ENCODE measurements at places on chromosomes 13 and 19.

DNA sequence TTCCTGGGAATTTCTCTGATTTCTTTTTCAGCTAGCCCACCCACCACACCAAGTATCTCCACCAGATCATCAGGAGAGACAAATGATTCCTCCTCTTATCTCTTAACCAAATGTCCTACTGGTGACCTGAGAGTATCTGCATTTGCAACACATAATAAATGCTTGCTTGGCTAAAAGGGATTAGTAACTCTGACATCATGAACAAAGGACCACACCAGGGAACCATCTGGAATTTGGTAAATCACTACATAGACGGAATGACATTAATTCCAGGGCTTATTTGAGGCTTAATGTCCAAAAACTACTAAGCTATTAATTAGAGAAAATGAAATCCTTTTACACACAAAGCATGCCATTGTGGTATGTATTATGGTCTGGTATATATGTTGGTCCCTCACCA, 139.0 kb downstream of the RAP2A start:
- no peak overlapping the region for H3K4me3 ChIP-seq
- no peaks in the 10 kb centered on the region for H3K27me3 ChIP-seq
- no peak for DNase-seq
- H3K27ac ChIP-seq: no peak overlapping the region
- H3K36me3 ChIP-seq: no peaks in the 10 kb centered on the region

DNA sequence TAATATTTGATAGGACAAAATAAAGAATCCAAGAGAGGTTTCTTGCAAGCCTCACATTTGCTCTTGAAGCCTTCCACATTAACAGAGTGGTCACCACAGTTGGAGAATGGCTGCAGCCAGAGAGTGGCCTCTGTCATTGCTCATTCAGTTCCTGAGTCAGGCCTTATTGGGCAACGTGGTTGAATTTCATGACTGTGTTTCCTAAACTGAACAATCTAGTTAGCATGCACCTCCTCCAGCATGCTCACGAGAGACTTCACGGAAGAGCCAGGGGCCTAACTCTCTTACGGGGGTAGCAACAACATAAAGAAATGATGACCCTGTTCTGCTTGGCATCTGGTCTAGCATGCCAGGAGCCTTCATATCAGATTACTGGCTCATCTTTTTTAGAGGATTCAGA, 9.6 kb upstream of the UBL3 start:
- no peak for DNase-seq
- H3K4me1 ChIP-seq: no peaks in the 10 kb centered on the region
- H3K27me3 ChIP-seq: no peaks in the 10 kb centered on the region
- H3K4me3 ChIP-seq: no peak overlapping the region
- H3K27ac ChIP-seq: no peak overlapping the region

GRCh38 chr19:49004133-49004532, 10.4 kb downstream of the RUVBL2 start:
- H3K27me3 ChIP-seq: no peaks in the 10 kb centered on the region
- no peak overlapping the region for H3K27ac ChIP-seq
- no peaks in the 10 kb centered on the region for H3K4me1 ChIP-seq
- peaks cover 13% of the 10 kb centered on the region for H3K36me3 ChIP-seq

DNA sequence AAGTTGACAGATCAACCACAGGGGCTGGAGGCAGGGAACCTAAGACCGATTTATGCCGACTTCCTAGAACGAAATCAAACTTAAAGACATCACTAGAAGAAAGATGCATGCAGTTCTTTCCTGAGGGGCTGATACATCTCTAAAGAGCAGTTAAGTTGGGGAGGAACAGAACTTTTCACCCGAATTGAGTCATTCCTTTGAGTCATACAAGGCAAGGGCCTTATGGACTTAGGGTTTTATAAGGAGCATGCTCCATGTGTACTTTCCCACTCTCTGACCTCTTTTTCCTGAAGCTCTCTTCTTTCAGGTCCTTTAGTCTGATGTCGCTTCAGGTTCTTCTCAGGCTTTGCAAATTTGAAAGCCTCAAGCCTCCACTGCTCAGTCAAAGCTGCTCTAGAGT, 7.9 kb upstream of the FBXL3 start:
- no peak overlapping the region for H3K4me3 ChIP-seq
- no peak for DNase-seq
- no peaks in the 10 kb centered on the region for H3K27me3 ChIP-seq
- H3K27ac ChIP-seq: no peak overlapping the region

DNA sequence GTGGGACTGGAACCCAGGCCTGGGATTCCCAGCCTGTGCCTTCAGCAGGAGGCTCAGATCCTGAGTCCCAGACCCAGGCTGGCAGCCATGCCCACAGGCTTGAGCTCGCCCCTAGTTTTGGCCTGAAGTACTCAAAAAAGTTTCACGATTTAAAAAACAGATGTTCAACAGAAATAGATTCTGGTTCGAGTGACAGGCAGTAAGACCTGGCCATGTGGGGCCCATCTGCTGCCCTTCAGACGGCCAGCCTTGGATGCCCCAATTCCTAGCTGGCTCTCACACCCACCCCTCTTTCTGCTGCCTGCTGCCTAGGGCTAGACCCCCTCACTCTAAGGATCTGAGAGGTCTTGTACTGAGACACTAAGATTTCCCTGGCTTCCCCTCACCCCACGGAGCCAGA, 2.8 kb upstream of the DMPK start:
- peaks cover 21% of the 10 kb centered on the region for H3K36me3 ChIP-seq
- no peak for DNase-seq

GRCh38 chr19:36136964-36137686, 2.7 kb upstream of the CAPNS1 start:
- DNase-seq: no peak
- H3K27me3 ChIP-seq: no peaks in the 10 kb centered on the region
- no peak overlapping the region for H3K4me3 ChIP-seq
- H3K4me1 ChIP-seq: peaks cover 4% of the 10 kb centered on the region
- H3K27ac ChIP-seq: no peak overlapping the region

DNA sequence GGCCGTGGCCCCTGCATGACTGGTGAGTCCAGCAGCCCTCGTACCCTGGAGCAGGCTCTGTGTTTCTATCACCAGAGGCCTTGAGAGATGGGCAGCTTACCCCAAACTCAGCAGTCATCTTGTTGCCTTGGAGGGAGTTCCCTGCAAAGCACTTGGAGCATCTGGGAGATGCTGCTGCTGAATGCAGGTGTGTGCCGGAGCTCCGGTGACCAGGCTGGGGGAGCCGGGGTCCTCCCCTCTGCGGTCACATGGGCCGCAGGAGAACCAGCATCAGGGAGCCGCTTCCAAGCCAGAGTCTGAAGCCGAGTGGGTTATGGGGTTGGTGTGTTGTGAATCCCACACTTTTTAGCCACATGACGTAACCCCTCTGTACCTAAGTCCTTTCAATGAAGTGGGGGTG, 82.8 kb downstream of the TEX29 start:
- H3K27ac ChIP-seq: no peak overlapping the region
- no peak for DNase-seq
- no peaks in the 10 kb centered on the region for H3K4me1 ChIP-seq
- H3K4me3 ChIP-seq: no peak overlapping the region
- no peaks in the 10 kb centered on the region for H3K36me3 ChIP-seq

DNA sequence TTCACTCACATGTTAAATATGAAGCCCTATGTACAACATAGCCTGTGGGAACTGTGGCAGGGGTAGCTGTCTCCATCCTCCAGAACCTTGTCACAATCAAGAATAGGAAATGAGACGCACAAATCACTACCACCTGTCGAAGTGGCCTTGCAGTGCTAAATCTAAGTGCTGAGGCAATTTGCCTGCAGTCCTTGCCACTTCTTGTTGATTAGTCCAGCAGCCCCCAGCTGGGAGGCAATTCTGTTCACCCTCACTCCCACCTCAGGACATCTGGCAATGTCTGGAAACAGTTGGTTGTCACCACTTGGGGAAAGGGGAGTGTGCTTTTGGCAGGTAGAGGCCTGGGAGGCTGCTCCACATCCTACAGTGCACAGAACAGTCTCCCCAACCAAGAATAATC, 10.7 kb downstream of the RFX2 start:
- no peak for DNase-seq
- H3K36me3 ChIP-seq: no peaks in the 10 kb centered on the region

DNA sequence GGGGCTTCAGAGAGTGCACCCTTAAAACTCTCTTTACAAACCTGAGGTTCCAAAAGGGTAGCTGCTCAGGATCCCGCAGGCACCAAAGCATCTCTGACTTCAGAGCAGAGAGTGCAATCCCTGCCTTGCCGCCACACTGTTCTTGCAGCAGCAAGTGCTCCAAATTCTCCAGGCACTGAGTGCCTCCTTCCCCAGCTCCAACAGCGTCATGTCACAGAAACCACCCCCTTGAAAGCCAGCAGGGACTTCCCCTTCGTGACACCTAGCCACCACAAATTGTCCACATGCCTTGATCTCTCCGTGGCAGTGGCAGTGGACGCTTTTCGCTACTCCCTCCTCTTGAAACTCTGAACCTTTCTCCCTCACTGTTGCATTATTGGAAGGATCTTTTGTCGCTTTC, 39.9 kb downstream of the MBNL2 start:
- peaks cover 11% of the 10 kb centered on the region for H3K4me1 ChIP-seq
- H3K4me3 ChIP-seq: no peak overlapping the region
- no peaks in the 10 kb centered on the region for H3K36me3 ChIP-seq
- peak; percentile 39 for DNase-seq

DNA sequence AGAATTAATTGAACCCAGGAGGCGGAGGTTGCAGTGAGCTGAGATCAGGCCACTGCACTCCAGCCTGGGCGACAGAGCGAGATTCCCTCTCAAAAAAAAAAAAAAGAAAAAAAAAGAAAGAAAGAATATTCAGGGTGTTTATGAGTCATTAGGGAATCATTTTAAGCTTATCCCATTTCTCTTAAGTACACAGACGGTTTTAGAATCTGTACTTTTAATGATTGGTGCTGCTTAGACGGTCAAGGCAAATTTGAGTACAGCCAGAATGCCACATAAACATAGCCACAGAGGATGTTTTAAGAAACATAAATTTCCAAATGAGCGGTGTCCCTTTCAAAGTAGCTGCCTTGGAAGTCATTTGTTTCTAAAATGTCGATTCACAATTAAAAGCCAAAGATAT, 2.6 kb downstream of the SPRYD7 start:
- no peaks in the 10 kb centered on the region for H3K36me3 ChIP-seq
- no peak overlapping the region for H3K4me3 ChIP-seq
- DNase-seq: no peak
- H3K4me1 ChIP-seq: no peaks in the 10 kb centered on the region
- no peak overlapping the region for H3K27ac ChIP-seq

DNA sequence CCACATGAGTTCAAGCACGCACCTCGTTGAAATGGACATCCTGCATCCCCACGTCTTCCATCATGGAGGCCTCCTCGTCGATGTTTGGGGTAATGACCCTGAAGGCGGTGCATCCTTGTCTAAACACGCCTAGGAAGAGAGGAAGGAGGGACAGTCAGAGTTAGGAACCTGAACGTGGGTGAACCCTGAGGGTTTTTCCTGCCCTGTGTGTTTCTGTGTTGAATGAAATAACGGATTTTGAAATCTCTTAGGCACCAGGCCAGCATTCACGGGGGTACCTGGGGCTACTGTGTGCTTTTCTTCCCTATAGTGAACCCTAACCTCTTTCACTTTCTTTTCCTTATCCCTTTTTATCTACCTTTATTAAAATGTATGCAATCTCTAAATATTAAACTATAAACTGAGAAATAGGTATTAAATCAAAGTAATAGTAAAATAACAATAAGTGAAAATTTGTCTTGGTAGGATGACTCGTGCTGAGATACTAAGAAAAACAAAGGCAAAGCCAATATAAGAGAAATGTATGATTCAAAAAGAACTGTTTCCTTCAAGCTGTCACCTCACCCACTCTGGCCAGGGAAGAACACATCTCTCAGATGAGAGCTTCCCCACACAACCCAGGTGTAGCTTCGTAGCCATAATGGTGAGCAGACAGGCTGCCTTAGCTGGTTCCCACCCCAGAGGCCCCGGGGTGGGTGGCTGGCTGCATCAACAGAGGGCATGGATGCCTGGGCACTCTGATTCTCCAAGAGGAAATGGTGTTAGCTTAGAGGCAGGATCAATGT, 72.1 kb upstream of the SLC15A1 start:
- H3K27me3 ChIP-seq: no peaks in the 10 kb centered on the region
- peaks cover 15% of the 10 kb centered on the region for H3K4me1 ChIP-seq
- no peak overlapping the region for H3K4me3 ChIP-seq
- no peaks in the 10 kb centered on the region for H3K36me3 ChIP-seq

DNA sequence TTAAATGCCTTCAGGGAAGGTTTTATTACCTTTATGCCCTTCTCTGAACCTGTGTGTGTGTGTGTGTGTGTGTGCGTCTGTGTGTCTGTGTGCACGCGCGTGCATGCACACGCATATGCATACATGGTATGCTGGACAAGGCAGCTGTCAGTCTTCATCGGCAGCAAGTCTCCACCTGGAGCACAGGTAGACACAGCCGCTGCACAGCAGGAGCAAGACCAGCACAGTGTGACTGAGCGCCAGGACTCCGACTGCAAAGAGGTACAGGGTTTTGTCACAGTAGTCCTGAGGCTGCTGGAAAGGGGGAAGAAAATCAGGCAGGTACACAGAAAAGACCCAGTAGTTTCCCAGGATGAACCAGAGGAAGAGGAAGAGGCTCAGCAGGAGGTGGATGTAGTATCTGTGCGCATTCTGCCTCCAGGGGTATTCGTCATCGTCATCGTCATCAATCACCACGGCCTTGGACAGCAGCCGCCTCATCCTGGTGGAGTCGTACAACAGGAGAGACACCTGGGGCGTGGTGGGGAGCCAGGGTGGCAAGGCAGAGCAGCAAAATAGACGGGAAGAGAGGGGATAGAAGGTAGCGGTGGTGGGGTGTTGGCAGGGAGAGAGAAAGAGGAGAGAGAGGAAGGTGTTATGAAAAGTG, 12.8 kb upstream of the DHRS12 start:
- H3K4me3 ChIP-seq: no peak overlapping the region
- H3K36me3 ChIP-seq: no peaks in the 10 kb centered on the region
- H3K27me3 ChIP-seq: no peaks in the 10 kb centered on the region
- H3K4me1 ChIP-seq: peaks cover 16% of the 10 kb centered on the region
- H3K27ac ChIP-seq: no peak overlapping the region
- DNase-seq: no peak

DNA sequence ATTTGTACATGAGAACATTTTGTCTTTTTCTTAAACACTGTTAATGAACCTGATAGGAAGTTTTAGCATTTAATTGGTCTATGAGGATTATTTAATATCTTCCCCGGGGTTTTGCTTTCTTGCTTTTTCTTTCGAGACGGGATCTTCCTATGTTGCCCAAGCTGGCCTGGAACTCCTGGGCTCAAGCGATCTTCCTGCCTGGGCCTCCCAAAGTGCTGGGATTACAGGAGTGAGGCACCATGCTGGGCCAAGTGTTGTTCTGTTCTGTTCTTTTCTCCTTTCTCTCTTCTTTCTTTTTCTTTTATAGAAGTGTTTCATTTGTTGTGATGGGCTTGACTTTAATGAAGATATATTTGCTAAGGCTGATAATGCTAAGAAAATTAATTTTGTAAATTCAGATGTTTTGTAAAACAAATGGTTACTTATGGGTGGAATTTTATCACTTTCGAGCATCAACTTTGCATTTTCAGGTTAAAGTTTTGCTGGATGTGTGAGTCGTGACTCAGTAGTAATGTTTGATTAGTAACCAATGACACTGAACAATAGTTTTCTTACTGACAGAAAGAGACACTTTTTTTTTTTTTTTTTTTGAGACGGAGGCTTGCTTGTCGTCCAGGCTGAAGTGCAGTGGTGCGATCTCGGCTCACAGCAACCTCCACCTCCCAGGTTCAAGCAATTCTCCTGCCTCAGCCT, 2.2 kb downstream of the PAN3 start:
- peak overlapping the region; percentile 90 for H3K4me3 ChIP-seq
- H3K27ac ChIP-seq: no peak overlapping the region
- H3K4me1 ChIP-seq: peaks cover 6% of the 10 kb centered on the region
